ENCODE measurements at places on chromosomes 6 and 20.
A peak's percentile ranks its signal among the peaks of the same experiment; 100 is the strongest.

GRCh38 chr6:37696841-37697662 is 631 bp downstream of the MDGA1 start:
- peak; percentile 52 for DNase-seq

DNA sequence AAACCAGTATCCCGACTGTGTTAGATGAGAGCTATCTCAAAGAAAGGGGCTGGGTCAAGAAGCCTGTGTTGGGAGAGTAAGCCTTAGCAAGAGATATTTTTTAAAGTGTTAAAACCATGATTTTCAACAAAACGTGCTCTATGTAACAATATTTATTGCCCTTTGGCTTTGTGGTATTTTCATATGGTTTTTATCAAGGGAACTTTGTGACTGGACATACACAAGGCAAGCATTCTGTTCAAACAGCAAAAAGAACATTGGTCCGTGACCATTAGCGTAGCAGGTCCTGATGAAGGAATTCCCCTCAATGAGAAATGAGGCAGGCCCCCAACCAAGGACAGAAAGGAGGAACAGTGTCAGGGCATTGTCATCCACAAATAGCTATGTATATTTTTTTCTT is 222.6 kb downstream of the MYLK4 start:
- DNase-seq, result no peak

DNA sequence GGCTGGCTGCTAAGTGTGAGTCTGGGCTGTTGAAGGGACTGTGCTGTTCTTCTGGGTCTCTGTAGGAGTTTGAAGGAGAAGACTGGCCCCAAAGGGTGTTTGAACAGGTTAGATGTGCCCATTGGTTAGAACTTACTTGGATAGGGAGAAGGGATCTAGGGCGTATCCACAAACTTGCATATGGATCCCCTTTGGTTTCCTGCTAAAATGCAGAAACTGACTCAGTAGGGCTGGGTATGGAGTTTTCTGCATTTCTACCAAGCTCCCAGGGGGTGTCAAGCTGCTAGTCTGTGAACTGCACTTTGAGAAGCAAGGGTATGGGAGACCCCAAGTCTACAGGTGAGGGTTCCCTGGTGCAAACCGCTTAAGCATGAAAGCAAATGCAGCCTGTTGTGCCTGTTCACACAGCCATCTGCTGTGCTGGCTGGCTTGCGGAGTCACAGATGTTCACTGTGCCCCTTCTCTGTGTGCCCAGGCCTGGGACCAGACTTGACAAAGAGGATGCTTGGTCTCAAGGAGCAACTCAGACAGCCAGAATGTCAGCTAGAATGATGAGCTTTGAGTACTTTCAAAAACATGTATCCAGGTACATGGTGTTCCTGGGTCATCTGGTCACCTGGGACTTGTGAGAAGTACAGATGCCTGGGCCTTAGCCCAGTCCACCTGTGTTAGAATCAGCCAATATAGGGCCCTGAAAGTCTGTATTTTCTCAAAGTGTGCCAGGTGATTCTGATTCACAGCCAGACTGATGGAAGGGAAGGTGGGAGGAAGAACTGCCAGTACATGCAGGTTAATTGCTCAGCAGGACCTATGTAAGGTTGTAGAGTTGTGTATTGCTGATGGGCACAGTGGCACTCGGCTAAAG is 7.4 kb downstream of the PPP1R16B start:
- no peak for DNase-seq

DNA sequence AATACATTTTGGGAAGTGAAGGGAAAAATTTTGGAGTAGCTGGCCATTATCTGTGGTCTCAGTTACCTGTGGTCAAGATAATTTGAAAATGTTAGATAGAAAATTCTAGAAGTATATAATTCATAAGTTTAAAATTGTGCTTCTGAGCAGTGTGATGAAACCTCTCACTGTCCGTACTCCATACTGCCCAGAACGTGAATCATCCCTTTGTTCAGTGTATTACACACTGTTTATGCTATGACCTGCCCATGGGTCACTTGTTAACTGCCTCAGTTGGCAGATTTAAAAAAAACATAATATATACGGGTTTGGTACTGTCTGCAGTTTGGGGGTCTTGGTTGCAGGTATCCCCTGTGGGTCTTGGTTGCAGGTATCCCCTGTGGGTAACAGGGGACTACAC is 4.1 kb upstream of the CALHM5 start:
- DNase-seq, result no peak

DNA sequence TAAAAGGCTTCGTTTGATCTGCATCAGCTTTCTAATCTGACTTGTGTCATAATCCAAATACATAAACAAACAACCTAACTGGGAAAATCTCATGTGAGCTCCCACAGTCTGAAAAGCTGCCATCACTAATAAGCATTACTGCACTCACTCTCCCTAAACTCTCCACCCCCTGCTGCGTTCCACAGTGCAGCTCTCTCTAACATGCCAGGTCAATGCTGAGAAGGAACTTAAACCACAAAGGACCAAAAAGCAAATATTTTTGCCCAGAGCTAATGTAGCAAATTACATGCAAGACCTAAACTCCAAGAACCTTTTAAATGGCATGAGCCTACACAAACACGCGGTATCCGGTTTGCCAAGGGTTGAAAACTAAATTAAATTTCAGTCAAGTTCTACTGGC is 542.3 kb upstream of the JARID2 start:
- no peak for DNase-seq

DNA sequence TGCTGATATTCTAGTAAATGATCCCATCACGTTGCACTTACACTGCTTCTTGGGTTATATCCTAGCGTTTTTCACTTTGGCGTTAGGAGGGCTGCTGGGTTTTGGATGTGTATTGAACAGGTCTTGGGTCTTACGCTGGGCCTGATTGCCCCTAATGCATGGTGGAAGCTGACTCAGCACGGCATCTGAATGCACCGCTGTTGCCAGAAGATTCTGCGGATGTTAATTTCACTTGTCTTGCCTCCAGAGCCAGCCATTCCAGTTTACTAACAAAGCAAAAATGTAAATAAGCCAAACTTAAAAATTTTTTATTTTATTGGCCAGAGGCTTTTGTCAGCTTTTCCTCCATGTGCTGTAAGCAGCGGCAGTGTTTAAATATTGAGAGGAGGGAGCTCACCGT is 233.5 kb downstream of the TMEM242 start:
- DNase-seq, result no peak

GRCh38 chr6:168273441-168274036 is 46.0 kb downstream of the DACT2 start:
- no peak for DNase-seq

GRCh38 chr6:42075159-42075838 is 25.0 kb downstream of the TAF8 start:
- peak; percentile 48 for DNase-seq

GRCh38 chr6:29294499-29294914 is 7.0 kb upstream of the OR14J1 start:
- DNase-seq, result no peak

Measured in GM12891 (cell line).